ENCODE measurements at places on chromosomes 7 and 10.
A peak's percentile ranks its signal among the peaks of the same experiment; 100 is the strongest.

- DNase-seq: no peak
Measured at GRCh38 chr10:17122052-17122451, 7.6 kb downstream of the CUBN start.

DNA sequence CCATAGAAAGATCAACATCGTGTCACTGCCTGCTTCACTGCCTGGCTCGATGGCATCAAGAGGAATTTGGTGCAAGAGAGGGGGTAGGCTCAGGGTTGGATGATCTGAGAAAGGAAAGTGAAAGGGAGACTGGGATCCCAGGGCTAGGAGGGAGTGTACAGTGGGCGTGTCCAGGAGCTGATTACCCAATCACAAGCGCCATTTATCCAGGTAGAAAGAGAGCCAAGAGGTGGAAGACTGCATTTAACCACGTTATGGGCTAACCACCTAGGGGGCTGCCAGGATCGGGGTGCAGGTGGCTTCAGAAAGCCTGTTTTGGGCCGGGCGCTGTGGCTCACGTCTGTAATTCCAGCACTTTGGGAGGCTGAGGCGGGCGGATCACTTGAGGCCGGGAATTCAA is 10.3 kb downstream of the PODXL start:
- no peak for DNase-seq

DNA sequence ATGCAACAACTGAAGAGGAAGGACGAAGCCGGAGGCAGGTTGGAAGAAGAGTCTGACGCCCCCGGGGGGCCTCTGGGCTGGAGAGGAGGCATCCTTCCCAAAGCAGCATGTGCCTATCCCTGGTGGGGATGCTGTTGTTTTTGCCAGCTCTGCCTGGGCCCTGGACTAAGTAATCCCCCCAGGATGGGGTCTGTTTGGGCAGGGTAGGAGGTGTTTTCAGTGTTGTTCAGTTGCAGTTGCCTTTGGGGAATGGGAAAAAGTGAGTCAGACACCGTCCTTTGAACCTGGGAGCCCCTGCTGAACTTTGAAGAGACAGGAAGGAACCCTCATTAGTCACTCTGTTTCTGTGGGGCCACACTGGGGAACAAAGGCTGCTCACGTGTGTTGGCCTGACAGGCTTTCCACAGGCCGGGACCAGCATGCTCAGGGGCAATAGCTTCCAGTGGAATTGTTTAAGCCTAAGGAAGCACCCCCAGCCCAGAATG is 35.2 kb upstream of the GDF10 start:
- no peak for DNase-seq

GRCh38 chr7:155744971-155745683 is 67.1 kb downstream of the SHH start:
- DNase-seq: no peak

- DNase-seq: no peak
Measured at GRCh38 chr7:46152696-46153095, 231.6 kb upstream of the IGFBP3 start.

DNA sequence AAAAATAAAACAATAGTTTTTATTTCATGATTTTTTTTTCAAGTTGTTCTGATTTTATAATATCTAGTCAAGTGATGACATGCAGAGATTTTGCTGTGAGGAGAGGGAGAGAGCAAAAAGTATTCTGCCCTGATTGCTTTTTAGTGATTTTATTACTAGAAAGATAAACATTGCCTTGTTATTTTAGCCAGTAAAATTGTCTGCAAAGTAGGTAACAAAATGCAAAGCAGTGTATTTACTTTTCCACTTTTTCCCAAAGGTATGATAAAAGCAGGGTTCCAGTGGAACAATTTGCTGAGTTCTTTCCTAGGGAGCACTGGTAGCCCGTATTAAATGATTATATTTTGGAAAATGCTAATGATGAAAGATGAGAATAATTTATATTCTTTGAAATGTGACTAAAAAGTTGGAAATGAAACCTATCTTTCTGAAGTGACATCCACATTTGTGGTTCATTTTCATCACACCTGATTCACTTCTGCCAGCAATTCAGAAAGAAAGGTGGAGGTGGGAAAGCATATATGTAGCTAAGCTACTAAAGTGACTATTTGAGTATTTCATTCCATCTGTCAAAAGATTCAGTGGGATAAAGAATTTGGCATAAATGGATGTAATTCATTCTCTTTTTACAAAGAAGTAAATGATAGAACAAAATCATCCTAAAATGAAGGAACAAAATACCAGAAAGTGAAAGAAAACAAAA is 300.3 kb downstream of the ADK start:
- no peak for DNase-seq

DNA sequence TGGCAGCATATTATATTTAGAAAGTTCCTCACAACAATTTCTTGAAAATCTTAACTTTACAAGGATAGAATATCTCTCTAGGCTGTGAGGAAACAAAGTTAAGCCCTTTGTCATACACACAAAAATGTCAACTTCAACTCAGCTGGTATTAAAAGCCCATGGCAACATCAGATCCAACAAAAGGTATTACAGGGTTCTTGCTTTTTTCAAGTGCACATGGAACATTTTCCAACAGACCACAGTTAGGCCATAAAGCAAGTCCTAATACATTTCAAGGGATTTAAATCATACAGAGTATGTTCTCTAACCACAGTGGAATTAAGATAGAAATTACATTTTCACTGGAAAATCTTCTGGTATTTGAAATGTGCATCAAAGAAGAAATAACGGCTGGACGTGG is 71.9 kb upstream of the OIT3 start:
- DNase-seq: no peak

DNA sequence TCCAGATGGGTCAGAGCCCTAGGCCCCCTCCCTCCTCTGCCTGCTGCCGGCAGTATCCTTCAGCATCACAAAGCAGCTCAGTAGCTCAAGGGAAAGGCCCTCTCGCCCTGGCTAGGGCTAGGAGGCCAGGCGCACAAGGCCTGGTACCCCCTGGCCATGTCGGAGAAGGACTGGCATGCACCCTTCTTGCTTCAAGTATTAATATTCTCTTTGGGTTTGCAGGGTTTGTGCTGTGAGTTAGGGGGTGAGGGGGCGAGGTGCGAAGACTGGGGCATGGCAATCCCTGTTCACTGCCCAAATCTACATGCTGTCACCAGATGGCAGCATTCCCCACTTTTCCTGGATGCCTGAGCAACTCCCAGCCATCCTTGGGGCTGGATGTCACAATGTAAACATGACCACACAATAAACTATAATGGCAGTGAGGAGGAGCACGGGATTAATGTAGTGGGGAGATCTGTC is 105.2 kb downstream of the NEURL1 start:
- peak; percentile 42 for DNase-seq

- DNase-seq: no peak
Measured at GRCh38 chr10:113992471-113993011, 51.1 kb upstream of the ADRB1 start.

- DNase-seq: no peak
Measured at GRCh38 chr10:47025540-47026300, 114.5 kb downstream of the PTPN20 start.

- no peak for DNase-seq
Measured at GRCh38 chr7:33979807-33980355, 74.5 kb downstream of the BMPER start.
